ENCODE measurements at places on chromosomes 7 and 10.

DNA sequence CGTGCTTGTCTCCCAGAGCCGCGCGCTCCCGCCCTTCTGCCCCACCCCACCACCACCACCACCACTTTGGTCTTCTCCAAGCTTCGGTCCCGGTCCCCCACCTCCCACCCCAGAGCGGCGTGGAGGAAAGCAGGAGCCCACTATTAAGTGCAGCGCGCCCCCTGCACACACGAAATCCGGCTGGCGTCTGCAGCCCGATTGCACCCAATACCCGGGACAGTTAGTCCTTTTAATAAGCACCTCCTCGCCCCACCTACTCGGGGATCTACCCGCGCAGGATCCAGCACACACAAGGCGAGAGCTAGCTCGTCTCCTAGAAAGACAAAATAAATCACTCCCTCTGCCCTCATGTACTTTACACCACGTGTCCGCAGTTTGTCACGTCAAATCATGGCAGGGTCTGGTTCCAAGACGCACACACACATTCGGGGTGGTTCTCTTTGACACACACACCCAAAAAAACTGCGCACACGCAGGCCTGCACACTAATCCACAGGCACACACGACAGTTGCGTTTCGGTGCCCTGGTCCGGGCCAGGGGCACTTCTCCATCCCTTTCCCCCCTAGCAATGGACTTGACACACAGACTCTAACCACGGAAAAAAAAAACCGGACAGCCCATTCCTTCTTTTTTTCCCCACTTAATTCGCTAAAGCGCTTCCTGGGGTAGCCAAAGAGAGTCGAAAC lies 1.6 kb downstream of the SFMBT2 start:
- DNase-seq, result no peak

- DNase-seq, result no peak
These were observed 32.3 kb upstream of the PALS2 start for GRCh38 chr7:24540956-24541355.

DNA sequence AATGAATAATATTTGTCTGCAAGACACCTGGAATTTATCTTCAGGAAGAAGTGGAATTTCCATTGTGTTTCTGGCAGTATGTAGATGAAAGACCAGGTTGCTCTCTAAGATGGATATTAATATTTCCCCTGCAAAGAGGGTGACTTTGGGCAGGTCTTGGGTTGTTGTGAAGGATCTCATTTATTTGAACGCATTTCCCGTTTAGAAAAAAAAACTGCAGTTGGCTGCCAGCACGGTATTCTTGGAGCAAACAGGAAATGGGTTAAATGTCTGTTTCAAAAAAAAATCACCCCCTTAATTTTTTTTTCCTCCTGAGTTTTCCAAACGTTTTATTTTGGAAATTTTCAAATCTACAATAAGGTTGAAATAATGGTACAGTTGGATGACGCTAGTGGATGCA lies 11.5 kb downstream of the EIF4H start:
- no peak for DNase-seq

GRCh38 chr7:38385682-38386081 lies 112.2 kb upstream of the TARP start:
- DNase-seq, result no peak

DNA sequence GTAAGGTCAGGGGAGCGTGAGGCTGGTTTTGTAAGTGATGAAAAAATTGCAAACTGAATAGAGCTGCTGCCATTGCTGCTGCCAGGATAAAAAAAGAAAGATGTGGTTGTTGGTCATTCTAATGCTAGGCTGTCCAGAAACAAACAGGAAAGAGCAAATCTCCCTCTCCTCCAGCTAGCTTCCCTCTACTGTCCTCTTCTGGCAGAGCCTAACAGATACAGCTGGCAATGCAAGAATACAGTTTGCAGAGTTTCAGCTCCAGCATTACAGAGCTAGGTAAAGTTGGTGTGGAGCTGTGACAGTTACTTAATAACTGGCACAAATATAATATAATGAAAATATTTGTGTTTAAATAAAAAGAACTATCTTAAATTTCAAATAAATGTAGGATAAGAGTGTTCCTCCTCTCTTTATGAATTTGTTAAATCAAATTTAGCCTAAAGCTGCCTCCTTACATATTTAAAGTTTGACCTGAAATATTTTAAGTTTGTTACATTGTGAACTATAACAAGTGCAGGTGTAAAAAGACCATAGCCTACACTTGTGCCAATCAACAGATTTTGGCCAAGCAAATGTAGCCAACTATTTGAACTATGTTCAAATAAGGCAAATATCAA lies 407.7 kb downstream of the SH2D4B start:
- DNase-seq, result no peak

DNA sequence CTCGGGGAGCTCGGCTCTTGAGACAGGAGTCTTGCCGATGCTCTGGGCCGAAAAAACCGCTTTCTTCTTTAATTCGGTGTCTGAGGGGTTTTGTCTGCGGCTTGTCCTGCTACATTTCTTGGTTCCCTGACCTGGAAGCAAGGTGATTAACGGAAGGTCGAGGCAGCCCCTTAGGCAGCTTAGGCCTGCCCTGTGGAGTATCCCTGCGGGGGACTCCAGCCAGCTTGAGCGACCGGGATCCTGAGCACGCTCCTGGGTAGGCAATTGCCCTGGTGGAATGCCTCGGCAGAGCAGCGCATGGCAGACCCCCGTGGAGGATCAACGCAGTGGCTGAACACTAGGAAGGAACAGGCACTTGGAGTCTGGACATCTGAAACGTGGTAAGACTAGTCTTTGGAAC lies 30.5 kb upstream of the GHITM start:
- DNase-seq, result no peak

DNA sequence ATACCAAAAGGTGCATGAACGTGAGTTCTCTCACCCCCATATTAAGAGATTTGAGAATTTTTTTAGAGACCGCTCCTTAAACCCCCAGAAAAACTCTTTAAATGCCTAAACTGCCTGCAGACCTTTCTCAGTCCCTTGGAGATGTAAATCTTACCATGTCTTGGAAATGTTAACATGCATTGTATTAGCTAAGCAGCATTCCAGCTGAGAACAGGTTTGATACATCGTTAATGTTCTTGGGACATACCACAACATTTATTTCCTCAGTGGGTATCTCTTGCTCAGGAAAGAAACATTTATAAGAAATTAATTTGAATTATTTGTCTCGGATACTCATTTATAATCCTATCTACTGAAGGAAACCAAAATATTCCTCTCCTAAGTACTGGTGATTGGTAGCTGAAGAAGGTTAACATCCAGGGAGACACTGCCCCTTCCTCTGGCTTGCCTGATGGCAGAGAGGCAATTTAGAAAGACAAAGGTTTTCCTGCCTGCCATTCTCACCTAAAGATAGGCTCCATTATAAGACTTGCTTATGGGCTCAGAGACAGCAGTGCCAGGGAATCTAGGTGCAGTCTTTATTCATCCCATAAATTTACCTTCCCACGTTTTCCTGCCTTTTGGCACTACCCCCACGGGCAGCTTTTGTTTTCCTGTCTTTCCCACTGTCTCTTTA lies 141.2 kb downstream of the COBL start:
- DNase-seq, result no peak

DNA sequence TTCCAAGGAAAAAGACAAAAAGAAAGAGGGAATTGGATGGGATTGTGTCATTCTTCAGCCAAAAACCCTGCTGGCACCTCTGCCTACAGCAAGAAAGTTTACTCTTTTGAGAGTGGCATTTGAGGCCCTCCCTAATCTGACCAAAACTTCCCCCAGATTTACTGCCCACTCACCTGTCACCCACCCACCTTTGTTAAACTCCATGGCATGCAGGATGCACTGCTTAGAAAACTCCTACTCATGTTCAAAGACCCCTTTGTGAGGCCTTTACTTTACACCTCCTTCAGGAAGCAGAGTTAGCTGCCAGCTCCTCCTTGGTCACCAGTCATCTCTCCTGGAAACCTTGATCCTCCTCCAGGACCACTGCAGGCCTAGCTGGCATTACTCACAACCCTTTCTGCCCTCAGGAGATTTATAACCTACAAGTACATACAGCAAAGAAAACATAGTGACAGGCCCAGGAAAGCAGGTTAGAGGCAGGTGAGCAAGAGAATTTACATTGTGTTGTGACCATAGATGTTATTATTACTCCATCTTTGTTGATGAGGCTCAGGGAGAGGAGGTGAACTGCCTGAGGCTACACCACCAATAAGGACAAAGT lies 10.3 kb upstream of the PLAC9 start:
- DNase-seq, result no peak

DNA sequence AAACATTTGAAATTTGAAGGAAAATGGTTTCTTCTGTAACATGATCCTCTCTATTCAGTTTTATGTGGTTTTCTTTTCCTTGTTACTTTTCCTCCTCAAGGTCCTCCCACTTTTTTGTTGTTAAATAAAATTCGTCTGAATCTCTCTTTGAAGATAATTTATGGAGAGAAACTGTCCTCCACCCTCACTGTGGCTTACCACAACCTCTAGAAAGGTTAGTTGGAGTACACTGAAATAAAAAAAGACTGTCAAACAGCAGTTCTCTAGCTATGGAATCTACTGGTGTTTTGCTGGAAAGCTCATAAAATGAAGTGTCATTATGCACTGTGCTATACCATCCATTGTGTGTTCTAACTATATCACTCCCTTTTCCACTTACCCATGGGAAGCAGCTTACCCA lies 189.4 kb downstream of the HDAC9 start:
- no peak for DNase-seq

DNA sequence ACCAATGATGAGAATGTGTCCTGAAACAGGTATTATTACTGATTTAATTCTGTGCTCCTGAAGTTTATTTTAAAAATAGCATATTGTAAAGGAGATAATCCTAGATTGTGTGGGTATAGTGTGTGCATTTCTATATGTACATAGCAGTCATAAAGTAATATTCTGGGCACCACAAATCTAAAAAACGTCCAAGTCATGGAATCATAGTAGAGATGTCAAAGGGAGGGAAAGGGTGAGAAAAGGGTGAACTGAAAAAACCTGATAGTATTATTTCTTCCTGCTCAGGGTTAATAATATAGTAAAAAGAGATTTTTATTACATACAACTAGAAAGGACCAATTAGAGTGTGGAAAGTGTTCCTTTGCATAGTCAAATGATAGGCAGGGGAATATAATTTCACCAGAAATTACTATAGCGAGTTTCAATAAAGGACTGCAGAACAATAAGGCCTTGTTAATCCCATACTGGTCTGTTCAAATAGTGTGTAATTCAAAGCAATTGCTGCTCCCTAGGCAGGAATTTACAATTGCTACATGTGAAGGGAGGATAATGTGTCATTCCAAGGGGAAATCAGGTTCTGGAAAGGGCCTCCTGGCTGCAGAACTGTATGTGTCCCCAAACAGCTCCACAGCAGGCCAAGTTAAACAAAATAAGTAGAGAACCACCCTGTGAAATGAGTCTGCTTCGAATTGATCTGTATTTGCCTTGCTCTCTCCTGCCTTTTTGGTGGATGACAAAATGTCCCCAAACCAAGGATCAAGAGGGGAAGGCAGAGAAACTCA lies 42.5 kb upstream of the KMT2E start:
- peak; percentile 61 for DNase-seq

DNA sequence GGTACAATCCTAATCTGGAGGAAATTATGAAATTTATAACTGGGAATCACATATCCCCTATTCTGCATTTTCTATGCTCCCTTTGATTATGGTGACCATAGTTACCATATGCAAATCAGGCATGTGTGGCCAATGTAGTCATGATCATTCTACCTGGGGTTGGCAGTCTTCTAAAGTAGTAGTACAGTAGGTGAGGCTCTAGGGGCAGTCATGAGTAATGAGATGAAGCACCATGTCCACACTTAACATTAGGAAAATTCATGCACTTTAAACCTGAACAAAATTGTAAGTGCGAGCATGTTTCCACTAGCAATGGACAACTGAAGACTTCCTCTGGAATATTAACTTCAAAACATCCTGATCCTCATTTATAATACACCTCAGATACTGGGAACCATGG lies 545.9 kb downstream of the SUGCT start:
- no peak for DNase-seq

DNA sequence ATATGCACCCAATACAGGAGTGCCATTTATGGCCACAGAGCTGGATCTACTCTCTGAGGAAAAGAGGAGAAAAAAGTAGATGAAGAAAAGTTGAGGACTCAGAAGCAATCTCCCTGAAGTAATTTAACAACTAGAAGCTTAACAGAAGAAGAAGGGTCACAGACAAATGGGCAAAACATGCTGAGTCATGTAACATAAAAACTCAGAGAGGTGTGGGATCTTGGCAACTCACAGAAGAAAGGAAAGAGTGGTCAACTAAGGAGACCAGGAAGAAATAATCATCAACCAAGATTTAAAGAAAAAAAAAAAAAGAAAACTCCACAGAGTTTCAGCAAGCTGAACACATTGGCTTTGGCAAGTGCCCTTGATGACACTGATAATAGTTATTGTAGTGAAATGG lies 51.8 kb upstream of the BET1 start:
- no peak for DNase-seq

DNA sequence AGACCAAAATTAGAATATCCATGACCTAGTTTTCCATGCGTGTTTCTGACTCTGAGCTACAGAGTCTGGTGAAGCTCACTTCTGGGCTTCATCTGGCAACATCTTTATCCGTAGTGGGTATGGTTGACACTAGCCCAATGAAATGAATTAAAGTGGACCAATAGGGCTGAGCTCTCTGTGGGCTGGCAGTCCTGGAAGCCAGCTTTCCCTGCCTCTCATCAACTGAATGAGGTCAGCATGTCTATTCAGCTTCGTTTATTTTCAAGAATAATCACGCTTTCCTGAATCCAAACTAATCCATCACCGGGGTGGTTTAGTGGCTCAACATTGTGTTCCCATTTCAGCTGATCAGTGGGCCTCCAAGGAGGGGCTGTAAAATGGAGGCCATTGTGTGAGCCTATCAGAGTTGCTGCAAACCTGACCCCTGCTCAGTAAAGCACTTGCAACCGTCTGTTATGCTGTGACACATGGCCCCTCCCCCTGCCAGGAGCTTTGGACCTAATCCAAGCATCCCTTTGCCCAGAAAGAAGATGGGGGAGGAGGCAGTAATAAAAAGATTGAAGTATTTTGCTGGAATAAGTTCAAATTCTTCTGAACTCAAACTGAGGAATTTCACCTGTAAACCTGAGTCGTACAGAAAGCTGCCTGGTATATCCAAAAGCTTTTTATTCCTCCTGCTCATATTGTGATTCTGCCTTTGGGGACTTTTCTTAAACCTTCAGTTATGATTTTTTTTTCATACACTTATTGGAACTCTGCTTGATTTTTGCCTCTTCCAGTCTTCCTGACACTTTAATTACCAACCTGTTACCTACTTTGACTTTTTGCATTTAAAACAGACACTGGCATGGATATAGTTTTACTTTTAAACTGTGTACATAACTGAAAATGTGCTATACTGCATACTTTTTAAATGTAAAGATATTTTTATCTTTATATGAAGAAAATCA lies 35.5 kb downstream of the CAV1 start:
- DNase-seq, result no peak

DNA sequence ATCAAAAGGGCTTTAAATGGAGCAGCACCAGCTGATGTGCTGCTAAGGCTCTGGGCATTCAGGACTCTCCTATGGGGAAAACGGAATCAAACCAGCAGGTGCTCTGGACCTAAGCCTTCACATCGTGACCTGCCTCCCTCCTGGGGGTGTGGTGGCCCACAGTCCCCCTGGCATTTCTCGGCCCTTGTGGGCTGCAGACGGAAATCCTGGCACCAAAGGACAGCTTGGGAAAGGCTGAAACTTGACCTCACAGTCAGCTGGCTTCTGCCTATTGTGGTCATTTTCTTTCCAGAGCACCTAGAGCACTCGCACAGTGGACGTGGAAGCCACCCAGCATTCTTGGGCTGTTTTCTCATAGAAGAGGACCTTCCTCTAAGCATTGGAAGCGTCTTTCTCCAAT lies 74.8 kb downstream of the TPST1 start:
- no peak for DNase-seq

Measured in AG20443 (cell line).